ENCODE measurements at places on chromosomes 5 and 9.

- DNase-seq = no peak
Measured at GRCh38 chr5:124561451-124561850, 185.0 kb downstream of the ZNF608 start.

DNA sequence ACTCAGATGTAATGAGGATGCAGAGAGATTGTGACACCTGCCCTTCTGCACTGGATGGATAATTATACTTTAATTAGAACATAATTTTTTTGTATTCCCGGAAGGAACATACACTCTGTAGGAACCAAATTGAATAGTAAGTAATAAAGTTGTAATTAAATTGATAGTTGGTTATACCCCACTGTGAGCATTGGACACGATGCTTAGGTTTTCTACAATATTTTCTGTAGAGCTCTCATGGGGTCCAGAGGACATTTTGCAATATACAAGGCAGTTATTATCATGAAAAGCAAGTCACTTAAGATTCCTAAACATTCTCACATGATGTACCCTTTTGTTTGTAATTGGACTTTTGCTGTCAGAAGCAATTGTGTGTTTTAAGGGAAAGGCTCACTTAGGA lies 63.4 kb downstream of the DIRAS2 start:
- no peak for DNase-seq

- peak; percentile 77 for DNase-seq
Measured at GRCh38 chr9:72292256-72292682, 72.7 kb downstream of the ZFAND5 start.

- DNase-seq = no peak
Measured at GRCh38 chr9:16316911-16317817, 553.3 kb downstream of the BNC2 start.

DNA sequence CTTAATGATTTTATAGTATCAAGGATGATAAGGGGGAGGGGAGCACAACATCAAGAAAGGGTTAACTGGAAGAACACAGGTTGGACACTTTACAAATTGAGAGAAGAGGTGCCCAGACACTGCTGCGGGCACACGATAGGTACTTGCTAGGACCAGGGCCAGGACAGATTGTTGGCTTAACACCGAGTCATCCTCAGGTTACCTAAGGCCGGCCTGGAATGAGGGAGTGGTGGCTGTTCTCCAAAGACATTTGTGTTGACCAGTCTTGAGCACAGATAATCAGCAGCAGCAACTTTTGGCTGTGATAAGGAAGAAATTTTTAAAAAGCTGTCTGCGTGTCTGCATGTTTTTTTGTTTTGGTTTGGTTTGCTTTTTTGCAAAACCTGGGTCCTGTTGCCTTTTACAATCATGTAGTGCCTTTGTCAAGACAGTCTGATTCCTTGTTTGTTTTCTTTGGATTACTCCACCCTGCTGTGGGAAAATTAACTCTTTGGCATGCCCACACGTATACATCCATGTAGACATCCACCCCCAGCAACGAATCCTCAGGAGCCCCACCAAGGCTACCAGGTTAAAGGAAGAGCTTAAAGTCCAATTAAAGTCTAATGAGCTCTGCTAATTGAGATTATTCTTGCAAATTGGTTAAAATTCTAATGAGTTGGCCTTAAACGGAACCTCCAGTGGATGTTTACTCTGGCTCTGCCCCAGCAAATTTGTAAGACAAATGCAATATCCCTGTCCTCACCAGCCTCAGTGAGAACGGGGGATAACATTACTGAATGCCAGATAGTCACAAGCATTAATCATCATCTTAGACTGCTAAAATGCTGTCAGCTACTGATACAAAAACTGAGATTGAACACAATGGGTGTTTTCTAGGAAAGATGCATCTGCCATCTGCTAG lies 382.3 kb downstream of the ACTL7B start:
- peak; percentile 91 for DNase-seq

DNA sequence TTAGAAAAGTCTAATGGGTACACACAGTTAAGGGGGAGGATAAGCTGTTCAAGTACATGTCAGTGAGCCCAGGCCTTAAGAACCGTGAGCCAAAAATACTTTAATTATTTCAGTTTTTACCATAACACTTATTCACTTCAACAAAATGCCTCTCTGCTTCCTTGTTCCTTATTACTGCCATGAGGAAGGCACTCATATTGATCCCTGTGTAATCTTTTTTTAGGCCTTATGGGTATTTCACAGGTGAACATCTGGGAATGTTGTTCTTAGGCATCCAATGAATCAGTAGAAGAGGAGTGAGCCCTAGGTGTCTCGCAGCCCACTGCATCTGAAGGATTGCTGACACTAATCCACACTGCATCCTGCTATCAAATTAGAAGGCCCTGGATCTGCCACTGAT lies 13.5 kb upstream of the DMAC1 start:
- no peak for DNase-seq

- DNase-seq = no peak
Measured at GRCh38 chr9:106915851-106916250, 52.9 kb downstream of the ZNF462 start.

DNA sequence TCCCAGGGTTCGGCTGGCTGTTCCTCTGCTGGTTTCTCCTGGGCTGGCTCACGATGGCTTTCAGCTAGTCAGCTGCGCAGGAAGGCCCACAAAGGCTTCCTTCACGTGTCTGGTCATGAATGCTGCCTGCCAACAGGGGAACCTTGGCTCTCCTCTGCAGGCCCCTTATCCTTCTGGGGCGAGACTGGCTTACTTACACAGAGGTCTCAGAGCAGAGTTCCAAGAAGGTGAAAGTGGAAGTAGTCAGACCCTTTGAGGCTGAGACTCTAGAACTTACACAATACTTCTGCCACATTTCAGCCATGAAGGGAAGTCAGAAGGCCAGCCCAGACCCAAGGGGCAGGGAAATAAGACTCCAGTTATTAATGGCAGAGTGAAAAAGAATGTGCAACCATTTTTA lies 99.5 kb downstream of the LHFPL2 start:
- peak; percentile 65 for DNase-seq

GRCh38 chr9:6788162-6789016 lies 30.6 kb downstream of the KDM4C start:
- DNase-seq = peak; percentile 56

GRCh38 chr9:119991797-119992196 lies 588.2 kb downstream of the CDK5RAP2 start:
- no peak for DNase-seq

DNA sequence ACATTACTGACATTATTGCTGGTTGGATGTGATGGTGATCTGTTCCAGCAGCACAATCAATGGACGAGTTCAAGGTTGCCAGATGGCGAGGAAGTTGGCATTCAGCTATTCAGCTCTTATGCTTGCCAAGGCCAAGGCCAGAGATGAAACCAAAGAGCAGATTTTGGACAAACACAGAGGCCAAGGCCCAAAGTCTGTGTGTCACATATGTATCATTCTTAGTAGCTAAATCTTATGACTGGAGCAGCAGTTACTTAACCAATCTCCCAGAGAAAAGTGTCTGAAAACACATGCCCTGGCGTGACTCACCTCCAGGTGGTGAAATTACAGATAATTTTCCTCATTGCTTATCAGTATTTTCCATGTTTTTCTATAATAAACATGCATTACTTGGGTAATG lies 189.0 kb upstream of the EGFLAM start:
- no peak for DNase-seq

DNA sequence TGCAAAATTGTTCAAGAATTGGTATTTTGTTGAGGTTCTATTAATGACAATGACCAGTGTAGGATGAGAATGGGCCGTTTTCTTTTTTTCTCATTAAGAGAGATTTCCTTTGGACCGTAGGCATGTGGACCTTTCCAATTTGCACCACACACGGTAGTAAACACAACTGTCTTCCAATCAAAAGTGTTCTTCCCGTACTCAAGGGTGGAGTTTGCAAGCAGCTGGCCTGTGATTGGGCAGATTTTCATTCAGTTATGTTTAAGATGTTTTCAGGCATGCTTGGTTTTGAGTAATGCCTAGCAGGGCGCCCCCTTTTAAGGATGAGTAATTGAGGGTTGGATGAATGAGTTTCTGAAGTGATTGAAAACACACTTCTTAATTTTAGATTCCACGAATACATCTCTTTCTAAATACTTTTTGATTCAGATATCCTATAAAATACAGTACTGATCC lies 2.5 kb downstream of the KDM3B start:
- DNase-seq = peak; percentile 94

GRCh38 chr9:129398961-129399633 lies 221.0 kb upstream of the IER5L start:
- DNase-seq = peak; percentile 29

DNA sequence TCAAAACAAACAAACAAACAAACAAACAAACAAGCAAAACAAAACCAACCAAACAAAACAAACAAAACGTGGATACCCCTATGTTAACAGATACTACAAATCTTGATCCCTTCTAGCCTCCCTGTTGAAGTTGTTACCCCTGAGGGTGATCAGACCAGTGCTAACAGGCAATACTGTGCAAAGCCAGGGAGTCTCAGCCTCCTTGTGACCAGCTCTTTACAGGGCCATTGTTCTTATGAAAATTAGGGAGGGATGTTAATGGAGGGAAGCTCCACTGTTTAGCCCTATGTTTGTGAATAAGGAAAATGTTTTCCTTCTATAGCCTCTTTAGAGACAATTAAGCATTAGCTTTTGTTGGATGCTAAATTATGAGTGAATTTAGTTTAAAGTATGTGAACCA lies 1072.1 kb upstream of the WWC1 start:
- DNase-seq = no peak

DNA sequence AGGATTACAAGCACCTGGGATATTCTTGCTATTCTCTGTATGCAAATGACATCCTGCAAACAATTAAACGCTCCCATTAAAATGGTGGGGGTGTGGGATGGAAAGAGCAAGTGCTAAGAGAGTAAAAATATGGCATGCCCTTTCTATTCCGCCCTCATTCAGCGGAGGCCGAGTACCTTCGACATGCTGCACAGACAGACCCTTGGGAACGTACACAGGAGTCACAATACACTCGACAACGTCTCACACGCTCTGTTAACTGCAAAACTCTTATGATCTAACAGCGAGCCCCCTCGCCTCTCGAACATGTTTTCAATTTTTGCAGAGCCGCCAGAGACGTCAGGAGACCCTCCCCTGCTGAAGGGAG lies 322.2 kb downstream of the CEMIP2 start:
- DNase-seq = no peak

DNA sequence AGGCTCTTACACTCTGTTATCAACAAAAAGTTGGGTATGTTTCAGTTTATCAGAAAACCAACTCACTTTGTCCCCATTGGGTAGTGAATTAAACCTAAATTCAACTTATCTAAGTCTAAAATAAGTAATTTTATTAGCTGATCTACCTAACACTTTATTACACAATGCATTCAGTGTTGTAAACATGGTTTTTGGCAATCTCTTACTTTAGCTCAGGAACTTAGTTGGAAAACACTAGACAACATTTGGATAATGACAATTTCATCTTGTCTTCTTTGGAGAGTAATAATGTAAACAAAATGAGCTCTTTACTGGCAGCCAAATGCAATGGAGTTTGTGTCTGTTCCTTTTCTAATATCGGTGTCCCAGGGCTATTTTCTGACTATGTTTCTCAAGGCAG lies 33.0 kb downstream of the FGF10 start:
- no peak for DNase-seq

- no peak for DNase-seq
Measured at GRCh38 chr5:15555176-15555575, 55.2 kb downstream of the FBXL7 start.

- no peak for DNase-seq
Measured at GRCh38 chr5:140235791-140236551, 61.0 kb downstream of the CYSTM1 start.

- peak; percentile 47 for DNase-seq
Measured at GRCh38 chr9:35042081-35042604, 30.3 kb downstream of the VCP start.

DNA sequence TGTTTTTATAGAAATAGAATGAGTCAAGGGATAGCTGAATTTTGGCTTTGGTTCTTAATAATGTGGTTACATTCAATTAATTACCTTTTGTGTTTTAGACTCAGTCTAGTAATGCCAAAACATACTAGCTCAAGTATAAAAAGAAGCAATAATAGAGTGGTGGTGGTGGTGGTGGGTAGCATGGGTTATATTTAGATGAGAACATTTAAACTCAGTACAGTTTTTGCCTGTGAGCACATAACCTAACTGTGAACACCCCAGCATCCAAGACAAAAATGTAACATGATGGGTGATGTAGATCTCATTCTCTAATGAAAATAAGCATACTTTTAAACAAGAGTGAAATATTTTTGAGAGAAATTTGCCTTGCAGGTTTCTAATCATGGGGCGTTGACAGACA lies 14.2 kb downstream of the CPEB4 start:
- no peak for DNase-seq

- peak; percentile 56 for DNase-seq
Measured at GRCh38 chr5:150615141-150615699, 25.2 kb upstream of the SYNPO start.

DNA sequence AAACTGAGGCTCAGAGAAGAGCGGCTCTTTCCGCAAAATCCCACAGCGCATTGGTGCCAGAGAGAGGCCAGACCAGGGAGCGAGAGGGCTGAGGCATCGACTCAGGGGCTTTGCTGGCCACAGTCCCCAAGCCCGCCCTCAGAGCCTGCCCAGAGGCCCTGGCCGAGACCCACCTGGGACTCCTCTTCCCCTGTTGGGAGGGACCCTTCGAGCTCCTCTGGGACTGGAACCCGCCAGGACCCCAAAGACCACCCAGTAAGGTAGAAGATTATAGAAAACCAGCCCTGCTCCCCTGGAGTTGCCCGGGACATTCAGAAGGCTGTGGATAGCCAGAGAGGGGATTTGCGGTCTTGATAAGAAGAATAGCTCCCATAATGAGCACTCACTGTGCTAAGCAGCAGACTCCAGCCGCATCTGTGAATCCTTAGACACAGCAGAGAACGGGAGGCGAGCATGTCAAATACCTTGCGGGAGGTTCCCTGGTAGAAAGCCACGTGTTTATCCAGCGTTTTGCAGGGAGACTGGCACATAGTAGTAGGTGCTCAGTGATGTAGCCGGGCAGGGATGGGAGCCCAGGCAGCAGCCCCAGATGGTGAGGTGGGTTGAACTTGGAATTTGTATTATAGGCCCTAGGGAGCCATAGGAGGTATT lies 651 bp upstream of the AK1 start:
- DNase-seq = no peak

DNA sequence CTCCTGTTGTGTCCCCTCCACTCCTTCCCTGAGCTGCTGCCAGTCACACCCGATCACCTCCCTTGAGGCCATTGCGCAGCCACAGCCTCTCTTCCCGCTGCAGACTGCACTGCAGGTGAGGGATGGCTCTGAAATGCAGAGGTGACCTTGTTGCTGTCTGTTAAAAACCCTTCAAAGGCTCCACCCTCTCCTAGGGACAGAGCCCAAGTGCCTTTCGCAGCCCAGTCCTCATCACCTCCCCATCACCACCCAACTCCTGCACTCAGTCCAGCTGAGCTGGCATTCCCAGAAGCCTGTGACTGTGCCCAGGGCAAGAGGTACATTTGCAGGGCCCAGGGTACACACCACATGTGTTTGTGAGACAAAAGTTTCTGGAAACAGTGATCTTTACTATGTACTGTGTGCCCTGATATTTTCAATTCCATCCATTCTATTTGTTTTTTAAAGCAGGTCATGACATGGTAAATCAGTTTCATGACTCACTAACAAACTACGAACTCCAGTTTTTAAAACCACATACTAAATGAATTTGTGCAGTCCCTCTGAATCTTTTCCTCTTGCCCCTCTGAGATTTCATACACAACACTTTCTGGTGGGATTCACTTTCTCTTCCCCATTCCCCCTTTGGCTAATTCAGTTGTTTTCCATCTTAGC lies 73.0 kb upstream of the SPOCK1 start:
- peak; percentile 25 for DNase-seq

All from choroid plexus epithelial cell (primary cell).